ENCODE measurements at places on chromosomes 2 and 18.

GRCh38 chr2:195575016-195575415 is 82.0 kb upstream of the SLC39A10 start:
- DNase-seq: no peak

DNA sequence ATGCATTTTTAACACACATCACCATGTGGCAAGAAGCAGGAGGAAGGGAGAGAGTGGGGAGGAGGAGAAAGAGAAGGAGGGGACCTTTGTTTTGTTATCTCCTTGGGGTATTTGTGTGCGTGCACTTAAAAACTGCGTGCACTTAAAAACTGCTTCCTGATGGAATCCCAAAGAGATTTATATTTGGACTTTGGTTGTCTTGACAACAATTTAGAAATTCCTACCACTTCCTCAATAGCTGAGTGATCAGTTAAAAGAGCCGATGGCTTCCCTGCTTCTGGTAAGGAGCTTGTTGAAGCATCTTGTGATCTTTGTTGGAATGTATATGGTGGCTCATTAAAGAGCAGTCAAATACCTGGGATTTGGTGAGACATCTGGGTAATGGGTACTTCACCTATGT is 4.5 kb downstream of the RAB31 start:
- no peak for DNase-seq

GRCh38 chr18:64330161-64330560 is 181.3 kb upstream of the LINC00305 start:
- peak; percentile 3 for DNase-seq

GRCh38 chr2:207603486-207603885 is 21.7 kb downstream of the METTL21A start:
- DNase-seq: no peak

GRCh38 chr2:43481927-43482542 is 113.8 kb downstream of the THADA start:
- DNase-seq: no peak

GRCh38 chr2:14342313-14342712 is 290.2 kb upstream of the LRATD1 start:
- DNase-seq: no peak

GRCh38 chr18:8960740-8961657 is 141.5 kb upstream of the NDUFV2 start:
- peak; percentile 76 for DNase-seq

GRCh38 chr2:237475704-237476141 is 11.3 kb upstream of the MLPH start:
- DNase-seq: peak; percentile 77

DNA sequence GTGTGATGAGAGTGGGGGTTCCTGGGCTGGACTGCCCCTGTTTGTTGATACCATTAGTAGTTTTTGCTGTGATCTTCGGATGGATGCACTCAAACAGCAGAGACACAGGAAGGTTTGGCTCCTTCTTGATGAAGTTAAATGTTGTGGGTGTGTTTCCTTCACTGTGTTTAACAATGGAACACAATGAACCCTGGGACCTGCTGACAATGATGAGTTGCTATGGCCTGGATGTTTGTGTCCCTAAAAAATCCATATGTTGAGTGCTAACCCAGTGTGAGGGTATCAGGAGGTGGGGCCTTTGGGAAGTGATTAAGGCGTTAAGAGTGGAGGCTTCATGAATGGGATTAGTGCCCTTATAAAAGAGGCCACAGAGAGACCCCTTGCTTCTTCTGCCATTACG is 237.4 kb upstream of the HS6ST1 start:
- no peak for DNase-seq

GRCh38 chr2:181677912-181678586 is 2.3 kb downstream of the NEUROD1 start:
- peak; percentile 63 for DNase-seq

Data from ACHN (cell line).